Keratinocyte (primary cell): ENCODE measurements at places on chromosomes 16 and 17. TPM values are rescaled to one million over a fixed set of nuclear protein-coding genes. Genes with fewer than 3 reads are reported as not detected.

GRCh38 chr17:14748036-14748710, 447.3 kb downstream of the HS3ST3B1 start:
- no peak for DNase-seq

DNA sequence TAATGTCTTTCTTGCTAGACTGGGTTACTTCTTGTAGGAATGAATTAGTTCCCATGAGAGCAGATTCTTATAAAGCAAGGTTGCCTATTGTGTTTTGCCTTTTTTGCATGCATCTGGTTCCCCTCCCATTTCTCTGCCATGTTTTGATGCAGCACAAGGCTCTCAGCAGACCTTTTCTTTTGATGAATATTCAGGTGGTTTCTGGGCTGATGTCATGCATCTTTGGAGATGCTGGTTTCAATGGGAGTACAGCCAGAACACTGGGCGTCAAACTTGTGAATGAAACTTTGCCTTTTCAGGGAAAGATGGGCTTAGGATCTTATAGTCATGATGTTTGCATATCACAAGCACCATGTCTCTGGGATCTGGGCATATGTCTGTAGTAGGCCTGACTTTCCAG, 111.7 kb upstream of the CCL2 start:
- DNase-seq, result no peak

- no peak for DNase-seq
These were observed 12.0 kb downstream of the UNC13D start for GRCh38 chr17:75832164-75832651.

DNA sequence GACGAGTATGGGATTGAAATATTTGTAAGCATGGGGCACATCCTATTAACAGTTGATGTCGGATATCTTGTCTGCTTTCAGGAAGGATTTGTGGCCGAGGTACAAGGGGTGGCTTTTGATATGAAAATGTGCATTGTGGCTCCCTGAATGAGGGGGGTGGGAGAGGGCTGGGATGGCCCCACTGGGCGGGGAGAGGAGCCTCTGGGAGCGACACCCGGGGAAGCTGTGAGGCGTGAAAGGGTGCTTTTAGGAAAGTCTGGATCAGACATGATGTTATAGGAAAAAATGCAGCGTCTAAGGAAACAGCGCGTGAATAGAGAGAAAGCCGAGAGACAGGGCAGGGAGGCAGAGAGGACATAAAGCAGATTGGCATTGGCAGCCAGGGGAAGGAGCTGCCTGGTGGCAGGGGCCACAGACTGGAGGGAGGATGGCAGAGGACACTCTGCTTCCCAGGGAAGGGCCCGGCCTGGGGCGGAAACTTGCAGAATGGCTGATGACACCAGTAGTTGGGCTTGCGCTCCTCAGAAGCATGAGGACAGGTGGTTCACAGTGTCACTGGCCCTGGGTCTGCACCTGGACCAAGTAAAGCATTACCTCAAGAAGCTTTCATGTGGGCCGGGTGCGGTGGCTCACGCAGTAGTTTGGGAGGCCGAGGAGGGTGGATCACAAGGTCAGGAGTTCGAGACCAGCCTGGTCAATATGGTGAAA, 95.7 kb downstream of the NTN1 start:
- DNase-seq, result no peak

BRIP1 gene
- polyA plus RNA-seq, result 1.3 to 4.0 TPM (median 2.7 TPM) in 3 replicates

UBE2G1 gene
- 52.1 to 86.2 TPM (median 60.1 TPM) in 3 replicates for polyA plus RNA-seq
